T-helper 2 cell (primary cell): ENCODE measurements at places on chromosomes 2 and 18.

GRCh38 chr18:23689031-23689615 lies at the start of gene LAMA3:
Gene LAMA3 (plus strand): TSS chr18:23689453. CDS start chr18:23689684, 231 bp downstream.
- DNase-seq: peak; percentile 2

- no peak for DNase-seq
These were observed 167.3 kb downstream of the MREG start for GRCh38 chr2:215845839-215846586.

DNA sequence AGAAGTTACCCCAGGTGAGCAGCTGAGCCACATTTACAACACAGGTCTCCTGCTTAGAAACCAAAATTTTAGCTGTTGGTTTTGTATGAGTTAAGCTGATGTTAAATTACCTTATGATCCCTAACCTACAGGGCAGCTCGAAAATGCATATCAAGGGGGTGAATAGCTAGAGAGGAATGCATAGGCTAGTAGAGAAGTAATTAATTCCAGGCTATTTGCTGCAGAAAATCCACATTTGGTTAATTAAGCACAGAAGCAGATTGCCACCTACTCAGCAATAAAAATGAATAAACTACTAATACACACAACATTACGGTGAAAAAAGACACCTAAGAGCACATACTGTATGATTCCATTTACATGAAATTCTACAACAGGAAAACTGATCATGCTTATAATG lies 91.4 kb downstream of the OSBPL1A start:
- DNase-seq: no peak

GRCh38 chr2:238231251-238231793 lies 8.5 kb downstream of the HES6 start:
- peak; percentile 60 for DNase-seq

GRCh38 chr18:25067275-25068025 lies 284.5 kb downstream of the ZNF521 start:
- no peak for DNase-seq

- DNase-seq: no peak
These were observed 106.5 kb upstream of the HS6ST1 start for GRCh38 chr2:128425216-128425615.

DNA sequence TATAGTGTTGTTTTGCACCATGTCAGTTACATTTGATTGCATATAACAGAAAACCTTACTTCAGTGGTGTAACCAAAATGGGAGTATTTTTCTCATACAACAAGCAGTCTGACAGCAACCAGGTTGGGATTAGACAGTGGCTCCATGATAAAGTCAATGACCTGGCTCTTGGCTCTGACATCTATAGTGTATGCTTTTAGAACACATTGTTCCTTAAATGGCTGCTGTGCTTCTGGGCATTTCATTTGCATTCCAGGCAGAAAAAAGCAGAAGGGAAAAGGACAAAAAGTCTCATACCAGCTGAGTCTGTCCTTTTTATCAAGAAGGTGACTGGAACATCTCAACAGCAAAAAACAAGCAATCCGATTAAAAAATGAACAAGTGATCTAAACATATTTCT lies 10.2 kb downstream of the MERTK start:
- DNase-seq: no peak

DNA sequence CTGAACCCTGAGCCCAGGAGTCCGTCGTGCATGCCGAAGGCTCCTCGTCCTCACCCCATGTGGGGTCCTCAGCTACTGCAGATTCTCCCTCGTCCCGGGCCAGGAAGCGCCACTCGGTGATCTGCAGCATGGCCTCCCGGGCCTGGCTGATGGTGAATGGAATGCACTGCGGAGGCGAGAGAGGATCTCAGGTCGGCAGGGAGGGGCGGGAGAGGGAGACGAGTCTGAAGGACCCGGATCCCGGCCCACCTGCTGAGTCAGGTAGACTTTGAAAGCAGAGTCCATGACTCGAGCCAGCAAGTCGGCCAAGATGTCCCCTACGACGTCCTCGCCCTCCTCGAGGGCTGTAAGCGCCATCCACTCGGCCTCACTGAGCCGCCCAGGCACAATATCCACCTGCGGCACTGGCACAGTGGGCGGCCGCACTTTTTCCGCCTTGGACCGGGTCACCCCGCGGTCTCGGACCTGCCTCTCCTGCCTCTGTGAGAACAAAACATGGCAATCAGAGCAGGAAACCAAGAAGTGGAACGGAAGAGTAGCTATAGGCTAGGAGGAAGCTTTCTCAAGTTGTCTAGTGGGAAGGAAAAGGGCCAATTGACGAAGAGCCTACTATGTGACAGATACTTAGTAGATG lies 5.5 kb downstream of the C2orf81 start:
- no peak for DNase-seq

- no peak for DNase-seq
These were observed 45.3 kb downstream of the FOSL2 start for GRCh38 chr2:28437918-28438317.

DNA sequence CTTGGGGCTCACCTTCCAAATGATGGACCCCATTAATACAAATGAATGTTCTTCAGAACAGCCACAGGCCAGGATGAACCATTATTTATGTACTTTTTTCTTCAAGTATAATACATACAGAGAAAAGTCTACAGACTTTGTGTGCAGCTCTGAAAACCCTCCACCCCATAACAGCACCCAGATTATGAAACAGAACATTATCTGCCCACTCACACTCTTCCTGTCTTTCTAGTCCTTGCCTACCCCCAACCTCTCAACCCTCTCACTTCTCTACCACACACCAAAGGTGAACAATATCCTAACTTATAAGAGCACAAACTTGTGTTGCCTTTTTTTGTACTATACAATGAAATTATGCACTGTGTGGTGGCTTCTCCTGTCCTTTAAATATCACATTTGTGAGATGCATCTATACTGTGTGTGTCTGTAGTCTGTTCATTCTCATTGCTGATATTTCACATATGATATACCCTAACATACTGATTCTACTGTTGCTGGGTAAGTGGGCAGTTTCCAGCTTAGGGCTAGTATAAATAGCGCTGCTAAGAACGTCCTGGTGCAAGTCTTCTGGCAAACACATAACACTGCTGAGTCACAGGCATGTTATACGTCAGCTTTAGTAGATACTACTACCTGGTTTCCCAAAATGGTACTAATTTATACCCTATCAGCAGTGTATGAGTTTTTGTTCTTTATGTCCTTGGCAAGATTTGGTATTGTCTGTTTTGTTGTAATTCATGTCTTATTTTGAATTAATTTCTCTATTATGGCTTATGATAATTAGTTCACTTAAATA lies 1.0 kb upstream of the NPHP1 start:
- no peak for DNase-seq

- DNase-seq: no peak
These were observed 198.8 kb upstream of the FOSL2 start for GRCh38 chr2:28193630-28194403.

DNA sequence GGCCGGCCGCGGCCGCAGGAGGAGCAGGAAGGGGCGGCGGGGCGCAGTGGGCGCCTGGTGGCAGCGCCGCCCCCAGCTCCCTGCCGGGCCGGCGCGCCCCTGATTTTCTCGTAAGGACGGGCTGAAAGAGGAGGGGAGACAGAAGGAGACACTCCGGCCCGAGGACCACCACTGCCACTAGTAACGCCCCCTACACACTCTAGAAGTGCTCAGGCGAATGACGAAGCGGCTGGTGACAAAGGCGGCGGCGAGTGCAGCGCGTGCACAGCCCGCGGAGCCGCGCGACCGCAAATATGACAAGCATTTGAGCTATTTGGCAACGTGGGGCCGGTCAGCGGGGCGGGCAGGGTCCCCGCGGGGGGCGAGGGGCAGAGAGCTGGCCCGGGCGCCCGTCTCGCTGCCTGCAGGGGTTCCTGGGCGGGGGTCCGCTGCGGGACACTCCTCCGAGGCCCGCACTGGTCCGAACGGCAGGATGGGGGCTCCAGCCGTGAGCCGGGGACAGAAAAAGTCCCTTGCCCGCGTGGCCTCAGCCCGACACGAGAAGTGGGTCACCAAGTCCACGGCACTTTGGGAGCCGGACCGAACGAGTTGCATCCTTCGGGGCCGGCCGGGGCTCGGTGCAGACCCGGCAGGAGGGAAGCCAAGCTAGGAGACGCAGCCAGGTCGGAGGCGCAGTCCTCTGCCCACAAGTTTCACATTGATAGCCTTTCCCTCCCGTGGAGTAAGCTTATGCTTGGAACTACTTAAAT lies 524 bp upstream of the SERTAD2 start:
- DNase-seq: peak; percentile 44

- DNase-seq: no peak
These were observed 17.6 kb downstream of the RAMP1 start for GRCh38 chr2:237876951-237877491.

GRCh38 chr2:226818930-226819329 lies 16.9 kb upstream of the RHBDD1 start:
- DNase-seq: no peak

GRCh38 chr18:76978616-76979015 lies 154.0 kb downstream of the MBP start:
- no peak for DNase-seq

- DNase-seq: no peak
These were observed 176.4 kb upstream of the TCF4 start for GRCh38 chr18:55764386-55764785.

- DNase-seq: no peak
These were observed 96.8 kb upstream of the RPRM start for GRCh38 chr2:153575171-153575853.

DNA sequence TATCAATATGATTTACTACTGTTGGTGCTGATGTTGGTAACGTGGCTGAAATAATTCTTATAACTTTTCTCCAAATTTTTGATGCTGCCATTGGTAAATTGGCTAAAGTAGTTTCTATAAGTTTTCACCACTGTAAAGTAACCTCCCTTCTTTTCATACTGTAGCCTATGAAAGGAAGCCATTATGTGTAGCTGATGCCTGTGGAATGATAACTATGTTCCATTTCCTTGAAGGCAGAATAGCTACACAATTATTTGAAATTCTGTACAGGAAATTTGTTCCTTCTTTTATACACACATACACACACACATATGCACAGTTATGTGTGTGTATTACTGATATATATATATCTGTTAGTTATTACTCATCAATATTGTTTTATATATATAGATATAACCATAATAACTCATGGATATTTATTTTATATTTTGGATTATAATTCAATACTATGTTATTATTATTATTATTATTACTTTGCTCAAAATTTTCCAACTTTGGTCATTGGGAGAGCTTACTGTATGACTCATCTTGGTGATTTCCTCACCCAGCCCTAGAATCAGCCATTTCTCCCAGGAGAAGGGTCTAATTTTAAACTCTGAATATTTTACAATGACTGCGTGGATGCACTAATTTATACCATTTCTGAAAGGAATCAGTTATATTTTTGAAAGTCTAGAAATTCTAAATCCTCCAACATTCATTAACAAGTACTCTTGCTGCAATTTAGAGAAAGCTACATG lies 1677.7 kb downstream of the SUCLG1 start:
- DNase-seq: no peak

GRCh38 chr2:18245375-18245774 lies 315.1 kb downstream of the RDH14 start:
- DNase-seq: no peak

DNA sequence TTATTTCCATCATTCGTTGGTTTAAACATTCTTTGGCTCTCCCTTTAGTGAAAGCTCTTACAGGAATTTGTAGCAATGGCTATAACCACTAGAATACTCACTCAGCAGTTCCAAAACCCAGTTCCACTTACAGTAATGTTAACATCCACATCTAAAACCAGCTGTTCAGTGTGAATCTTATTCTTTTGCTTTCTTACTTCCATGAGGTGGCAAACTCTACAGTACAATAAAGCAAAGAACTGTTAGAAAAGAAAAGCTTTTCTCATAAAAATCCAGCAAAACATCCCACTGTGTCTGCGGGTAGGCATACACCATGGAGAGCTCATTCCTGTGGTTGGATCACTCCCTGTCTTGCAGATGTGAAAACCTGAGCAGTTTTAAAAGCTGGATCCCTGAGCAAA lies 147.1 kb downstream of the ARHGAP28 start:
- no peak for DNase-seq

GRCh38 chr2:73841912-73842738 lies 13.4 kb downstream of the STAMBP start:
- no peak for DNase-seq

DNA sequence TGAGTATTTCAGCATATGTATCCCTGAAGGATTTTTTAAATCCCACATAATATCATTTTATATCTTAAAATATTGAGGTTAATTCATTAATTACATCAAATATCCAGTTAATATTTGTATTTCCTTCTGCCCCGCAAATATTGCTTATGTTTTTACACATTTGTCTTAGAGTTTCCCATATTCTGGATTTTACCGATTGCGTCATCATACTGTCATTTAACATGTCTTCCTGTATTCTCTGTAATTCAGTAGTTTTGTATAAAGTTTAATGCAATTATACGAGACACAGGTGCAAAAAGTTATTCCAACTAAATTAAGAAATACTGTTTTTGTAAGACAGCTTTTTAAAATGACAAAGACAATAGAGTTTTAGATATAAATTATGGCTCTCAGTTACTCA lies 33.5 kb upstream of the UBXN4 start:
- DNase-seq: no peak

- no peak for DNase-seq
These were observed 187.7 kb downstream of the IRS1 start for GRCh38 chr2:226611944-226612318.

GRCh38 chr2:44244135-44244871 lies 31.0 kb upstream of the SLC3A1 start:
- peak; percentile 17 for DNase-seq

DNA sequence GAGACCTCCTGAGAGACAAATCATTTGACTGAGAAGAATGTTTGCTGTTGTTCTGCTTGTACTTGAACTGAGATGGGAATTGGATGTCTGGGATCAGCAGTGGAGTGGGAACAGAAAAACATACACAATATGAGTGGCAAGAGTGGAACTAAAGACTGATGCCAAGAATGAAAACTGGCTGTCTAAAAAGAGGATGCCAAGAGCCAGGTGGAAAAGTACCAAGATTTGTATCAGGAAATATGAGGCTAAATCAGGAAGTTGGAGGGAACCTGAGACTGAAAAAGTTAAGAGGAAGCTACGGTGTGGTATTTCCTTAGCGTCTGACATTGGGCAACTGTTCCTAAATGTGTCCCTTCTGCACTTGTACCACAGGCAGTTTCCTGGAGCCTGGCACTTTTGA lies 440.9 kb upstream of the CELF4 start:
- no peak for DNase-seq

- peak; percentile 41 for DNase-seq
These were observed 26.8 kb downstream of the SMAD7 start for GRCh38 chr18:48923746-48924629.

GRCh38 chr2:241842620-241843211 lies 16.0 kb downstream of the PDCD1 start:
- no peak for DNase-seq

DNA sequence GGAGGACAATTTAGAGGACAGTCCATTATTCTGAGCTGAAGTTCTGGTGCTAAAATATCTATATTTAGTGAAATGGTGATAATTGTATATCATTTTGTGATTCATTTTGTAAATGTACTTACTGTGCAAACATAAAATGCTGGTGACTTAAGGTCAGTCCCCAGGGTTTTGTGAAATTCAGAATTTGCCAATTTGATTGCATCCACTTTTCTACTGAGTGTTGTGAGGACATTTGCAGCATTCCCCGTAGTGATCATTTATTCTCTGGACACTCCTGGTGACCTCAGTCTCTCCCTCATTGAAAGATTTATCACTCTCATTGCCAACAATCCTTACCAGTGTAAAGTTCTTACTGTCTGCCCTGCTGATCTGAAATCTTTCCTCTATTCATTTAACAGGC lies 98.2 kb downstream of the SOCS6 start:
- DNase-seq: no peak
